Stimulated activated naive CD8-positive, alpha-beta T cell treated with anti-CD3 and anti-CD28 coated beads, Interleukin-15, Interleukin-2, amounts not matched to agents 100 U/mL and 50 U/mL, for 24 hours (primary cell): ENCODE measurements at places on chromosomes 7 and 10.

- peak; percentile 47 for DNase-seq
These were observed 20.4 kb downstream of the SH2B2 start for GRCh38 chr7:102306916-102307677.

GRCh38 chr7:1253681-1254181 lies 21.1 kb downstream of the UNCX start:
- no peak for DNase-seq

- peak; percentile 16 for DNase-seq
These were observed at the start of gene MAGI2 for GRCh38 chr7:79453558-79454360. TSS of gene MAGI2 (minus strand) at chr7:79453667. CDS start at chr7:79453320, 347 bp downstream.

DNA sequence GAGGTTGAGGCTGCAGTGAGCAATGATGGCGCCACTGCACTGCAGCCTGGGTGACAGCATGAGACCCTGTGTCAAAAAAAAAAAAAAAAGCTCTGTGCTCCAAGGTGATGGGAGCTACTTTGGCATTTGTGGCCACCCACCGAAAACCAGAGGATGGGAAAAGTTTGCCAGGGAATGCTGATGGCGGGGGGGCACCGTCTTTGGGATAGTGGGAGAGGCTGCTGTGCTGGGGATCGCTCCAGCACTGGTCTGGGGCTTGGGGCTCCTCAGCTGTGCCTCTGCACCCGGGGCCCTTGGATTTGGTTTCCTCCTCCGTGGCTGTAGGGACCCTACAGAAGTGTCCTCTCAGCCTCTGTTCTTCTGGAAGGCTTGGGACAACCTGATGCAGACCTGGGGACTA lies 11.7 kb upstream of the RAMP3 start:
- DNase-seq = no peak

DNA sequence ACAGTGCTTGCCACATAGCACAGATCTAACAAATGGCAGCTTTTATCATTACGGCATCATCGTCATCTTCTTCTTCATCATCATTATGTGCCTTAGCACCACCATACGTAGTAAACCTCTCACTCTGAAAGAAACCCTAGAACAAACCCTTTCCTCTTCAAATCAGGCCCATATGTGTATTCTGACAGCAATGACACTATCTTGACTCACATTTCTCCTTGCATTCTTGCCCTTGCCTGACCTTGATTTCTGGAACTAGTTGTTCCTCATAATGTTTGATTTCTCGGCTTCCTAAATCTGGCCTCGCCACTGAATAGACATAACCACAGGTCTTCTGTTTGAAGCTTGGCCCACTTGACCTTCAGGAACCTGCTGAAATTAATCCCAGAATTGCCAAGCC lies 115.3 kb downstream of the DGKI start:
- no peak for DNase-seq

- no peak for DNase-seq
These were observed at the start of gene HOXA2 for GRCh38 chr7:27102581-27103442. TSS of gene HOXA2 (minus strand) at chr7:27102683. CDS start at chr7:27102500, 183 bp downstream.

- DNase-seq = no peak
These were observed 73.0 kb upstream of the IL6 start for GRCh38 chr7:22653951-22654350.
